NCI-H1694 treated with DMSO at 0.1 percent for 48 hours (cell line): ENCODE measurements at places on chromosomes 1 and 21.

DNA sequence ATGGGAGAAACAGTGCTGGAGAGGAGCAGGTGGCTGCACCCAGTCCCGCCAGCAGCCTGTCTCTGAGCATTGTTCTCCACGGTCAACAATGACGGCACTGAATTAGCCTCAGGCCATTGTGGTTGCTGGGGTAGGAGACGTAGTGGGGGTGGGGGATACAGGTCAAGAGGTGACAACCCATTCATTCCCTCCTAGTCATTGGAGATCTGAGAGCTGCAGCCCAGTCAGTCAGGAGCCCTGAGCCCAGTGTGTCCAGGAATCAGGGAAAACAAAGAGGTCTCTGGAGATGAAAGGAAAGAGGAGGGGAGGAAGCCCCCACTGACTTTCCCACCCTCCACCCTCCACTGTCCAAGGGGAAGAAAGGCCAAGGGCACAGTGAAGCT, 15.3 kb downstream of the SMIM12 start:
- DNase-seq, result no peak

DNA sequence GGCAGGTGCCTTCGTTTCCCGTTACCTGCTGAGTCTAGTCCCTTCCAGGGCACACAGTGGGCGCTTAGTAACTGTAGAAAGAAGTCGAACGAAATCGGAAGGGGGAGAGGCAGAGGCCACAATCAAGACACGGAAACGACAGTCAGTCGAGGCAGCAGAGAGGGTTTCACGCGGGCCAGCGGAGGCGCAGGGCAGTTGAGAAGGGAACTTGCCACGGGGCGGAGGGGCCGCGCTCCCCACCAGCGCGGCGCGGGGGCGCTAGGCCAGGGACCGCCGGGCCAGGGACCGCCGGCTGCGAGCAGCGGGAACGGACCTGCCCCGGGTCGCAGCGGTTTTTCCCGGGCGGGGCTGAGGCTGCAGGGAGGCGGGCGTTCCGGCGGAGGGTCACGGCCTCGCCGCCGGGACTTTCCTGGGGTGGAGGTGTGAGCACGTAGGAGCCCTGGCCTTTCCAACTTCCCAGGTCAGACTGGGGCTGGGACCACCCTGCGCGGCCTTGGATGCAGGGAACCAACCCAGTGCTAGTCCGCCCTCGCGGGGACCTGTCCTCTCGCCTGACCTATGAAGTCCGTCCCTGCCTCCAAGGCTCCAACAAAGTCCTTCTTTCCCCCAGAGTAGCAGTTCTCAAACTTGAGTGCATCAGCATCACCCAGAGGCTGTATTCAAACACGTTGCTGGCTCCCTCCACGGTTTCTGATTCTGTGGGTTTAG, 150.1 kb upstream of the FGGY start:
- no peak for DNase-seq

- DNase-seq, result no peak
Observed at GRCh38 chr1:9586147-9586766, 2.5 kb upstream of the TMEM201 start.

GRCh38 chr1:2360588-2361364, 30.6 kb downstream of the MORN1 start:
- no peak for DNase-seq

DNA sequence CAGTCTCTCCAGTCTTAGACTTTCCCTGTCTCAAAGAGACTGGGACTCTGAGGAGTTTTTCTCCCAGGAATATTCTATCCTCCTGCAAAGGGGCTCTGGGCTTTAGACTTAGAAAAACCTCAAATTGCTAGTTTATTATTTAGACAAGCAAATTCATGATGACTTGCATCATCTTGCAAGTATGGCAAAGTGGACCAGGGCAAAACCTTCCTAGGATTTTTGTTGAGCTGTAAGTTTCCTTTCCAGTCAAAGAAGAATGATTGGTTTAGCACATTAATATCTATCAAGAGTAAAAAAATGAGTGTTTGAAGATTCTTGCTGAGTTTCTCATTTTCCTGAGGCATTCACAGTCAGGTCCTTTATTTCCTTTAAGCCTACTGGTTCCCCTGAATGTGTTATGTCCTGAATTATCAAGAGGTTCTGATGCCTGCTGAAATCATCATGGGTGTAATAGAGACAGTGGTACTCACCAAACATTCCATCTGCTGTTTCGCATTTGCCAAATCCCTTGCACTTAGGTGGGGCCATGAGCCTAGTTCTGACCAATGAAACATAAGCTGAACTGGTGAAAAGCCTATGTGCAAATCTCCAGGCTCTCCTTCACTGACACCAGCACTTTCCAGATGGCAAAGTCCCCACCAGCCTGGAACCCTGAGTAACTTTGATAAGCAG, 25.2 kb upstream of the SPAG17 start:
- no peak for DNase-seq

GRCh38 chr1:40986956-40987355, 7.5 kb downstream of the CTPS1 start:
- peak; percentile 33 for DNase-seq

DNA sequence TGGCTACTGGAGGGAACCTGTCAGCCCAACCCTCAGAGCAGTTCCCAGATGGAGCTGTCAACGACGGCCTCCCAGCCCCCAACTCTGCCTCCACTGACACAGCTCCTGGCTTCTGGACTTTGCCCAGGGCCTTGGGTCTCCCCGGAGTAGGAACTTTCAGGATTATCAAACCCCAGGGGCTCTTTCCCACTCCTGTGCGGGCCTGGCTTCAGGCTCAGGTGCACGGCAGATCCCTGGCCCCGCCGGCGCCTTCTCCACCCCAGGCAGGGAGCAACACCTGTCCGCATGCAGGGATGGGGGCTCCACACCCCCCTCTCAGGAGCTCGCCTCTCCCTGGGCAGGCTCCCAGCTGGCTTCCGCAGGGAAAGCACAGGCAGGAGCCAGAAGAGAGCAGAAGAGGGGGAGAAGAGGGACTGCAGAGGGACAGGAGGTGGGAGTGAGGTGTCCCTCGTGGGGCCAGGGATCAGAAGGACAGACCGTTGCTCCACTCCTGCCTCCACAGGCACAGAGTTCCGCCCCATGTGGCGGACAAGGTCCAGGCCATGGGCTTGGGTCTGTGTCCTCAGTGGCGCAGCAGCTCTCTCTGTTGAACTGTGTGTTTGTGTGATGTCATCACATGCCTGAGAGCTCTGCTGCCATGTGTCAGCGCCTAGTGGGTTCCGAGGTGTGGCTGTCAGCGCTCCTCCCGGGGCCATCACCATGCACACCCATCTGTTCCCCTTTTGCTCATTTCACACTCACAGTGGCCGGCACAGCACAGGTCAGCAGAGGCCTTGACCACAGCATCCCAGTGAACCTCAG, 107.7 kb downstream of the PDE9A start:
- DNase-seq, result peak; percentile 61

DNA sequence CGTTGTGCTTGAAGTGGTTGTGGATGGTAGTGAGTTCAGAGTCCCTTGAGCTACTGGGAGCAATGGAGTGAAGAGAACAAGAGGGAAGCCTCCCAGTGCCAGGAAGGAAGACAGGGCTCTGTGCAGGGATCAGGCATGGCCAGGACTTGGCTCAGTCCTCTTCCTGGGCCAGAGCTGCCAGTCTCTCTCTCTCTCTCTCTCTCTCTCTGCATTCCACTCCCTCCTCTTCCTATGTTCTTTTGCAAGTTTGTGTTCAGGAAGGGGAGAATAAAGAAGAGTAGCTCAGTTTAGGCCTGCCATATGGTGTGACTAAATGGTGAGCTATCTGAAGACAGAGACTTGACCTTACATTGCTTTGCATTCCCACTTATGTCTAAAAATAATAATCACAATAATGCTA, 20.5 kb upstream of the RPTN start:
- DNase-seq, result no peak

DNA sequence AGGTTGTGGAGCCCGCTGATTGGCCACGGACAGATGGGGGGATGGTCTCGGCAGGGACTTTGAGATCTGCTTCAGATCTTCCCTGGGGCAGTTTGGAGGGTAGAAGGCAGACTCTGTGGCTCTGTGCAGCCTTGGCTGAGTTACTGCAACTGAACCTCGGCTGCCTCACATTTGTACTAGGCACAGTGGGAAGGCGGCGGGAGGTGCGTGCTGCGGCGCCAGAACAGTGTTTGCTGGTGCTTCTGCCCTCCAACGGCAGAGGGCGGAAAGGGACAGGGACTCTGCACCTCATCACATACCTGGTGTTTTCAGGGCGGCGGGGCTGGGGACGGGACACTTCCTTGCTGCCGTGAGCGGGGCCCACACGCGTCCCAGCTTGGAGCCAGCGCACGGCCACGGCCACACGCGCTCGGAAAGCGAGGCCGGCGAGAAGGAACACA, 26.2 kb downstream of the SLC66A1 start:
- DNase-seq, result peak; percentile 48

GRCh38 chr1:42552636-42553035, 89.5 kb downstream of the CCDC30 start:
- DNase-seq, result no peak

- DNase-seq, result no peak
Observed at GRCh38 chr1:204607910-204608309, 77.6 kb downstream of the LRRN2 start.
